ENCODE measurements at places on chromosomes 13 and 19.

DNA sequence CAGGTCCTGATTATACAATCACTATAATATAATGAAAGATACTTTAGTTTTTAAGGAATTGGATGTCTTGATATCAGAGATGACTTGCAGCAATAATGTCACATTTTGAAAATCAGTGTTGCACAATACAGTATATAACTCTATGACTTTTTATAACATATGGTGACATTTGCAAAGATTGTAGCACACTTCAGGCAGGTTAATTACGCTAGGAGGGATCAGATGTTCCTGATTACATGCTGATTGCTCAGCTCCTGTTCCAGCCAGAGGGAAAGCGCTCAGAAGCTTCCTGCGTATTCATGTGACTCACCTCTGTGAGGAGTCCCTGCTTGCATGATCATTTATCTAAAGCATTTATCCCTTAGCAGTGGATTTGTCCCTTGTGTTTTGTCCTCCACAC lies 265.6 kb downstream of the GPC5 start:
- no peak for DNase-seq

GRCh38 chr13:75236774-75237173 lies 245.2 kb downstream of the TBC1D4 start:
- DNase-seq = no peak

DNA sequence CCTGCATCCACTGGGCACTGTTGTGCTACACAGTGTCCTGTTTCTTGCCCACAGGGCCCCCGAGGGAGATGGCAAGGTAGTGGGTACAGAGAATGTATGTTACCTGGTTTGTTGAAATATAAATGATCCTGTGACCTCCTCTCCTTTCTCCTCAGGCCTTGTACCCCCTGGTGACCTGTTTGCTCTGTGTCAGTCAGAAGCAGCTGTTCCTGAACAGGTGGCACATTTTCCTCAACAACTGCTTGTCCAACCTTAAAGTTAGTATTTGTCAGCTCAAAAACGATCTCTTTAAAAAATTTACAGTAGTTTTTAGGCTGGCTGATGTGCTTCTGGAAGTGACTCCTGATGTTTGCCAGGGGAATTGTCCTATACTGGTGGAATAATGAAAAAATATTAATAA lies 105.1 kb downstream of the FRY start:
- DNase-seq = no peak

DNA sequence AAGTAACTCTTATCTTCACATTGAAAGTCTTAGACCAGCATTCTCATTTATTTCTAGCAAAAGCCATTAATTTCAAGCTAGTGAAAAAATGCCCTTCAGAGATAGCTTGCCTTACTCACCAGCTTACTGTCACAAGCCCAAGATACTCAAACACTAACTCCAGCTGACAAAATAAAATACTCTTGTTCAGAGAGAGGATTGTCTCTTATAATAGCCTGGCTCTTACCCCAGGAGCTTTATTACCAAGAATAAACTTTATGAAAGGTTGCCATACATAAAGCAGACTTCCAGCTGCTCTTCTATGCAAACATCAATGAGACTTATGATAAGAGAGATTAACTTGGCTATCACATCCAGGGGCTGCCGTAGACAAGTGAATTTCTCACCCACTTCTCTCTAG lies 53.6 kb downstream of the XPO4 start:
- no peak for DNase-seq

DNA sequence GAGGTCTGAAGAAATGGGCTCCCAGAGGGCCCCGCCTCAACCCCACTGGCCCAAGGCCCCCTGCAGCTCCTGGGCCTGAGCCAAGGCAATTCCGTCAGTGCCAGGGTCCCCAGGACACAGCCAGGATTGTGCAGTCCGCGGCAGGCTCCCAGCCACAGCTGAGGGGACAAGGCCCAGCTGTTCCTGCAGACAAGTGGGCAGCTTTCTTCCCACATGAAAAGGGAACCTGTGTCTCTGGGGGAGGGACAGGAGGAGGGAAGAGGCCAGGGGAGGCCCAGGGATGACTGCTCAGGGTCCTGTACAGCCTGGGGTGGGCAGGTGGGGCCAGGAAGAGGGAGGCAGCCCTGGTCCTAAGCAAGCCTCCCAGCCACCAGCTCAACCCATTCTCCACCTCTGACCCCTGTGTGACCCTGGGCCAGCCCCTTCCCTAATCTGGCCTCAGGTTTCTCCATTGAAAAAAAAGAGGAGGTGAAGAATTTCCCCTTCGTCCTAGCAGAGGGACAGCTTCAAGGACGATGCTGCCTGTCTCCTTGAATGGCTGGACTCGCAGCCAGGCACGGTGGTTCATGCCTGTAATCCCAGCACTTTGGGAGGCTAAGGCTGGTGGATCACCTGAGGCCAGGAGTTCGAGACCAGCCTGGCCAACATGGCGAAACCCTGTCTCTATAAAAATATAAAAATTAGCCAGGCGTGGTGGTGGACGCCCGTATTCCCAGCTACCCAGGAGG lies 20.5 kb upstream of the VSTM2B start:
- no peak for DNase-seq

GRCh38 chr19:41546386-41546789 lies 29.6 kb upstream of the CEACAM21 start:
- no peak for DNase-seq
